ENCODE measurements at places on chromosomes 2 and 18.

GRCh38 chr2:219461047-219461514 is 26.4 kb downstream of the SPEG start:
- DNase-seq, result no peak

GRCh38 chr18:12278741-12279682 is 24.9 kb downstream of the CIDEA start:
- DNase-seq, result no peak

GRCh38 chr2:28617502-28618184 is 121.8 kb downstream of the PLB1 start:
- DNase-seq, result no peak

DNA sequence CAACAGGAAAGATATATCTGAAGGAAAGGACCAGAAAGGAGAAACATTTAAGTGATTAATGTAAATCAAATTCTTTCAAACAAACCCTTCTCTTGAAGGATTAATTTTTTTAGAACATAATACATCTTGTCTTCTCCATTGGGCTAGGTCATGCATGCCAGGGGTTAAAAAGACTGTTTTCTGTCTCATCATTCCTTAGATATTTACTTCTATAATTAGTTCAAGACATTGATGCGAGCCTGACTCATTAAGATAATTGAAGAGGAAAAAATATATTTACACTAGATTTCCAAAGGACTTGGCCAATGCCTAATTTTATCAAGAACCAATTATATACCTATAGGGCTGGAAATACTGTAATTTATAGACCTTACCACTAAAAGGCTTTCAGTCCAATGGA is 166.6 kb upstream of the SETBP1 start:
- DNase-seq, result no peak

DNA sequence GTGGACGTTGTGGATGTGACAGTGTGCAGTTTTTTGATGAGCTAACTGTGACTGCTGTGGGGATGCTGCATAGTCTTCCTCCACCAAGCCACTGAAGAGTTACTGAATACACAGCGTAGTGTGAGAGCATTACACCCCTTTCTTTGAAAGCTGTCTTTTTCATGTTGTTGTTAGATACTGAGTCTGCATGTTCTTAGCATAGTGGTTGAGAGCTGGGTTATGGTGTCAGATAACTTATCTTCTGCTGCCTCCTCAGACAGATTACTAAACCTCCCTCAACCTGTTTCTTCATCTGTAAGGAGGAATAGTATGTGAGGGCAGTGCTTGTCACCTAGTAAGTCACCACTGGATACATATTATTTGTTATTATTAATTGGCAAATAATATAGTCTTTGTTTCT is 63.2 kb downstream of the CEP192 start:
- DNase-seq, result no peak

GRCh38 chr2:137987011-137987410 is 22.7 kb downstream of the HNMT start:
- DNase-seq, result no peak

- no peak for DNase-seq
These were observed 55.0 kb upstream of the CTLA4 start for GRCh38 chr2:203812294-203813221.

DNA sequence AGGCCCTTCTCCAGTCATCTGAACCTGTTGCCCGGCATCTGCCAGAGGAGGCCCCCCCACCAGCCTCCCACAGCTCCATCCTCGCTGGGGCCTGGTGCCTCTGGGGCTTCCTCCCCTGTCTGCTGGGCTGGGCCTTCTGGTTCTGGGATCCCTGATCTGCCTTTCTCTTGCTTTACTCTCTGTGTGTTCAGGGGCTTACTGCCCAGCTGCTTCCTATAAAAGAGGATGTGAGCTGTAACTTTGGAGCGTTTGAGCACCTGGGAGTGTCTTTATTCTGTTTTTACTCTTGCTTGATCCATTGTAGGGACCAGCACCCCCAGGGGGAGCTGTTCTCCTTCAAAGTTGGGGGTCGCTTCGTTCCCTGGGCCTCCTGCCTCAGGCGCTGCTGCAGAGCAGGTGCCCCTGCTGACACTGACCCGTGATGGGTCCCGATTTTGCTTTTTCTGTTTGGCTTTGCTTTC is 23.1 kb upstream of the FAHD2A start:
- no peak for DNase-seq

DNA sequence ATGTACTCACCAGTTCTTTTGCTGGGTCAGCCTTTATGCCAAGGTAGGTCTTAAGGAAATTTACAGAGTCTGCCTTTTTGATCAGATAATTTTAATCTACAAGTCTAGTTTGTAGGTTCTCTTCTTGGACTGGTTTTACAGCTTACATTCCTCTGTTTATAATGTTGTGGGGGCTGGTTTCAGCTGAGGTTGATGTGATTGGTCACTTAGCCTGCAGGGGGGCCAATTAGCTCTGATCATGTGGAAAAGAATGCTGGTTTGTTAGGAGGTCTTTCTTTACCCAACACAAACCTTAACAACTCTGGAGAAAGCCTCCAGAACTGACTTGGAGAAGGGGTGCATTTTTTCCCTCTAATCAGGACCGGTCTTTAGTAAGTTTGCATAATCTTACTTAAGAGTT is at the start of gene KCNJ13:
Gene KCNJ13 (minus strand): TSS at position 131 of the 400 bp plus-strand sequence. CDS start 5,203 bp downstream, outside the sequence.
- no peak for DNase-seq

DNA sequence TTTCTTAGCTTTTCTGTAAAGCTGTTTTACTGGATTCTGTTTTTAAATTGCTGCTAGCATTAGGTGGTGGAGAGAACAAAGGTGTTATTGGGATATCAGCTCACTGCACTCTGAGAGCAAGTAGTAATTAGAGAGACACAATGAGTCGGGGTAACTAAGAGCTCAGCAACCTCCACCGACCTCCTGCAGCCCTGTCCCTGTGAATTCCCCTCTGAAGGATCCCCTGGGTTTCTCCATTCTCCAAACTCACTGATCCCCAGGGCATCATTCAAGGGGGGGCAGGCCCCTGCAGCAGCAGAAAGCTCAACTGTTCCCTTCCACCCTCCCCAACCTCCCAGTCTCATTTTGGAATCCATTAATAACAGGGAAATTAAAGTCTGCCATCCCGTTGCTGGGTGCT is 73.0 kb downstream of the MTCL1 start:
- DNase-seq, result no peak

GRCh38 chr2:118968042-118968441 is 26.0 kb downstream of the MARCO start:
- no peak for DNase-seq

- no peak for DNase-seq
These were observed 789 bp upstream of the COX7A2L start for GRCh38 chr2:42361728-42362283.

DNA sequence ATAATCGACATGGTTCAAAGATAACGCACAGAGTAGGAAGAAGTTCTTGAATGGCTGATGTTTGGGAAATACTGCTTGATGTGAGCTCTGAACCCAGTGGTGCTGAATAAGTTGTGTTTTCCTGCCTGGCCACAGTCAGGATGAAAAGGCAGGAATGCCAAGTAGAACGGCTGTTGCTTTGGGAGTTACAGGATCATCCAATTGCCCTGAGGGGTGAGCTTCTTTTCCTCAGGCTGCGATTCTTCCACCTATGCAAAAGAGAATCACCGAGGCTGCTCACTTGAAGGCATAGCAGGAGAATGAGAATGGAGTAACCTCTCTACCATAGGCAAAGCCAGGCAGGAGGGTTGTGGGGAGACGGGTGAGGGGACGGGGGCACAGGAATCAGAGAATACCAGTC is 14.4 kb upstream of the IGFBP2 start:
- DNase-seq, result no peak

- no peak for DNase-seq
These were observed 318.1 kb downstream of the PDE11A start for GRCh38 chr2:177754492-177754873.

- DNase-seq, result no peak
These were observed 51.2 kb downstream of the FAM124B start for GRCh38 chr2:224350703-224351102.

- DNase-seq, result no peak
These were observed 60.0 kb downstream of the TNS1 start for GRCh38 chr2:217942731-217943335.

DNA sequence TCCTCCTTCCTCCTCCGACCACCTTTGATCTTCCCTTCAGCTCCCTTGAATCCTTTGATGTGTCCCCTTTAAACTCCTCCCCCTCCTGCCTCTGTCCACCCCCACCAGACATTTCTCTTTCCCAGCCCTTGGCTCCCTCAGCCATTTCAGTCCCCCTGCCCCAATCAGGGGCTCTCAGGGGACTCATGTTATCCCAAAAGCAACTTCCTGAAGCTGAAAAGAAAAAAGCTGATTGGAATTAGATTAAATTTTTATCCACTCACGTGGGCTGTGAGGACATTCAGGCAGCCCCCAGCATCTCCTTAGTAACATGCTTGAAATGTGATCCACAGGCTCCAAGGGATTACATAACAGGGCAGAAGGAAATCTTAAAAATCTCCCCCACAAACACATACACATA is 81.3 kb downstream of the NEURL3 start:
- no peak for DNase-seq

DNA sequence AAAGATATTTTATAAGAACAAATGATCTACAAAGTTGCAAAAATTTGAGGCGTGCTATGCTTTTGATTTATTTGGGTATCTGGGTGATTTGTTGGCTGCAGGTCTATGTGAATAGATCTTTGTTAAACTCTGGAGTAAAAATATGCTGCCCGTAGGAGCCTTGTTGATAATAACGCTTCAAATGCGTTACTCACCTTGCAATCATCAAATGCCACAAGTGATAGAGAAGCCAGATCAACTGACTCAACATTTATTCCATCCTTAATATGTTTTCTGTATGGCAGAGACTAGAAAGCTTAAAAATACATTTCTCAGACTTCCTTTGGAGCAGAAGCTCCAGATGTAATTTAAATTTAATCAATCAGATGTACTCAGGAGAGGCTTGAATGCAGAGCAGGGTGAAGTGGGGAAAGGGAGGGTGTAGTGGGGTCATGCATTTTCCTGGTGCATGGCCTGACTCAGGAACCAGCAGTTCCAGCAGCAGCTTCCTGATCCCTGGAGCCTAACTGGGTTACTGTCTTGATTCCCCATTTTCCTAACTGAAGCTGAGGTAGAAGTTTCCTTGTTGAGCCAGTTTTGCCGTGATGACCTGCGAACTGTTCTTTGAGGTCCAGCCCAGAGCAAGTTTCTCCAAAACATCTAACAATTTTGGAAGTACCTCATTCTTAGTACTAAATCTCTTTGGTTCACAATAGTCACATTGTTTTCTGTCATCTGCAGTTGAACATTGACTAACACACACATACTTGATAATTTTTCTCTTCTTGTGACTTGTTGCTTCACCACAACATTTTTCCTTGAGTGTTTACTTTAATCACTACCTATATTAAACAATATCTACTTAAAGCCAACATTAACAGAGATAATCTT is 284.7 kb upstream of the CWC22 start:
- peak; percentile 46 for DNase-seq

DNA sequence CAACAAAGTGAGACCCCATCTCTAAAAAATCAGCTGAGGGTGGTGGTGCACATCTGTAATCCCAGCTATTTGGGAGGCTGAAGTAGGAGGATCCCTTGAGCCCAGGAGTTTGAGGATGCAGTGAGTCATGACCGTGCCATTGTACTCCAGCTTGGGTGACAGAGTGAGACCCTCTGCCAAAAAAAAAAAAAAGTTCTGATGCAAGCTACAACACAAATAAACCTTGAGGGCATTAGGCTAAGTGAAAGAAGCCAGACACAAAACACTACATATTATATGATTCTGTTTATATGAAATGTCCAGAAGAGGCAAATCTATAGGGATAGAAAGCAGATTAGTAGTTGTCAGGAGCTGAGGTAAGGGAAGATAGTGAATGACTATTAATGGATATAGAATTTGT is 13.0 kb downstream of the YWHAQ start:
- DNase-seq, result no peak

DNA sequence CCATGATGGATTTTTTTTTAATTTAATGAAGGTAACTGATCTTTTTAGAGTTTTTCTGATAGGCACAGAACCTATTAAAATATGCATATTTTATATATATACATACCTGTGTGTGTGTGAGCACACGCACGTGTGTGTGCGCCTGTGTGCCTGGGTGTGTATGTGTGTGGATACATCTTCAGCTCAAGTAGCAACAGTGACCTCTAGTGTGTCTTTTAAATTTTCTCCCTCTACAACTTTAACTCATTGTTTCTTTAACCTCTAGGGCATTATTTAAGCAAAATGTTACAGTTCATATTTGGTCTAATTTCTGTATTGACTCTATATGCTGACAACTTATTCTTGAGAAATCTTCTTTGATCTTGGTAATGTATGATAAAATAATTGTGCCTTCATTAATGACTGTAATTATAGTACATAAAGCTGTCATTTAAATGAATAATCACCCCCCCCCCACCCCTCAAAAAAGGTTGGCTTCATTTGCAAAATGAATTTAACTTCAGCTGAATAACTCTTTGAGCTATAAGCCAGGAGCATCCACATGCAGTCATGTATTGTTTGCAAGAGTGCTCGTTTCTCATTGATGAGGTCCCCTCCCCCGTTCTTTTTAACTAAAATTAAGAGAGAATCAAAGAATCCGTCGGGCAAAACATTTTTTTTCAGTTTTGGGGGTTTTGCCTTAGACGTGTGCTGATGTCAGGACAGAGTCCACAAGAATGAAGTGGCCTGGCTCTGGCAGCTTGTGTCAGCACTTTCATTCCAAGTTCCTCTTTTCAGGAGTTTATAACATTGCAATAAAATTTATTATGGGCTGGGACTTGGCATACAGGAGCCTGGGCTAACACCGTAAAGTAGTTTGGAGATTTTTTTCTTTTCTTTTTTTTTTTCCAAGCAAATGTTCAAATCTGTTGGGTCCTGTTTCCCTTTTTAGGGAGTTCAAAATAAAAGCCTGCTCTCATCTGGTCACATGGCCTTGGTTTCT is 80.0 kb downstream of the ETAA1 start:
- peak; percentile 28 for DNase-seq

- DNase-seq, result peak; percentile 2
These were observed at the start of gene MBD5 for GRCh38 chr2:148021059-148021861. TSS of gene MBD5 (plus strand) at chr2:148021091.

DNA sequence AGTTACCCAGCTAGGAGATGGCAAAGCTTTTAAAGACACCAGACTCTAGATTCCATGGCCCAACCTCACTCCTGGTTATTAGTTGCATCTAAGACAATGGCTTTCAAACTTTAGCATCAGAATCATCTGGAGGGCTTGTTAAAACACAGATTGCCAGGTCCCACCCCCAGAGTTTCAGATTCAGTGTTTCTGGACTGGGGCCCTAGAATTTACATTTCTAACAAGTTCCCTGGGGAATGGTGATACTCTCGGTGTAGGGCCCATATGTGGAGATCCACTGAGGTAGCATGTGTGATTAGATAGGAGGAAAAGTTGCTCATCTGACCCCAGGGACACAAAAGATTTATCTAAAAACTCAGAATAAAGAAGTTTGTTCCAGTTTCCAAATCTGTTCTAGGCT is 14.5 kb upstream of the TTR start:
- no peak for DNase-seq

- no peak for DNase-seq
These were observed 247.9 kb downstream of the IRS1 start for GRCh38 chr2:226551522-226552250.

GRCh38 chr2:164816900-164817299 is 24.7 kb downstream of the COBLL1 start:
- no peak for DNase-seq

GRCh38 chr2:50513724-50514123 is 518.2 kb downstream of the NRXN1 start:
- DNase-seq, result no peak

Measured in Panc1 (cell line).